Naive thymus-derived CD8-positive, alpha-beta T cell (primary cell): ENCODE measurements at places on chromosomes 5 and 9.

GRCh38 chr5:173514661-173515060, 101.8 kb downstream of the BOD1 start:
- no peak for DNase-seq

DNA sequence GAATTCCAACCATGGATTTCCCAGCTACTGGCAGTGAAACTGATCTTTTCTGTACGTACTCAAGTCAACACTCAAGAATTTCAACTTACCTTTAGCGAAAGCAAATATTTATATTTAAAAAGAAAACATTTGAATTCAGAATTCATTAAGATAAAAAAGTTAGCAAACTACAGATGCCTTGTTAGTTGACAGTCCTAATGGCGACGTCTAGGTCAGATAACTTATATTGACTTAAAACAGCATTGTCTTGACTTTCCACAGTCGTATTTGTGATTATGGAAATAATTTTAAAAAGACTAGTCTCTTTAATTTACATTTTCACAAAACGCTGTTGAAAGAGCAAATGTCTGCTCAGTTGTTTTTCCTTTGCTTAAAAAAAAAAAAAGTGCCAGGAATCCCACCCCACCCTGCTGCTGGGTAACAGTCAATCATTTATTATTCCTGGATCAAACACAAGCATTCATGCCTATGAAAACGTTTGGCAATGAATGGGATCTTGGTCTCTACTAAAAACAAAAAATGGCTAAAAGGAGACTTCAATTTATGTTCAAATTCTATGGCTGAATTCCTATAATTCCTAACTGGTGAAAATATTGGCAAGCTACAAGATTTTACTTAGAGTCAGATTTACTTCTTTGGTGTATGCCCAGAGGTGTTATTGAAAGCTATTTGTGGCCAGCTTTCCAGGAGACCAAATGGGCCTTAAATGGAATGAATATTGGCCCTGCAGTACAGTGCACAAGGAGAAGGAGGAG, 22.0 kb downstream of the OR2S2 start:
- DNase-seq: no peak

- peak; percentile 9 for DNase-seq
Measured at GRCh38 chr9:125748446-125749099, 1.4 kb downstream of the PBX3 start.

DNA sequence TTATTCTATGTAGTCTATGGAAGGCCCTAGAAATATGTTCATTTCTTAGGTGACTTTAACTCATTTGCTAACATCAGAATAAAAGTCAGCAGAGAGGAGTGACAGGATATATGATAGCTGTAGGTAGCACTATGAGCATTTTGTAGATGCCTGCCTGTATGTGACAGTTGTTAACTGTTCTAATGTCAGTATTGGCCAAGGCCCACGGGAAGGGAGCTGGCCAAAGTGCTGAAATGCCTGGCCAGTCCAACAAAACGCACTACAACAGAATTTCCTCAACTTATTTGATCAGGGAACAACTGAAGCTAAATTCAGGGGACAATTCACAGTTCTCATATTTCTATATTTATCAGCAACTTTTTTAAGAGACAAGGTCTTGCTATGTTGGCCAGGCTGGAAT, 20.8 kb downstream of the SV2C start:
- DNase-seq: no peak

DNA sequence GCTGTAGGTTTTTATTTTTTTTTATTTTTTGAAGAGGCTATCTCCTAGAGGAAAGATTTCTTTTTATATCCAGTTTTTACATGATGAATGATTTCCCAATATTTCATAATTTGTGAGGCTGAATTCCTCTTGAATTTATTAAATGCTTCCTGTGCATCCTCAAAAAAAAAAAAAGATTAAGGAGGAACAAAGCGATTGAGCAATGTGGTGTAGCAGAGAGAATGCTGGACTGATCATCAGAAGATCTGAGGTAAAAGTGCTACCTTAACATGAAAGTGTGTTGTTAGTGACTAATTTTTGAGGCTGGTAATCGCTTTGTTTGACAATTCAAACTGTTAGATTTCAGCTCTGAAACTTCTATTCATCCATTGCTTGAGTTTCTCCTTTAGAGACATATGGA, 125.1 kb downstream of the ESM1 start:
- no peak for DNase-seq

DNA sequence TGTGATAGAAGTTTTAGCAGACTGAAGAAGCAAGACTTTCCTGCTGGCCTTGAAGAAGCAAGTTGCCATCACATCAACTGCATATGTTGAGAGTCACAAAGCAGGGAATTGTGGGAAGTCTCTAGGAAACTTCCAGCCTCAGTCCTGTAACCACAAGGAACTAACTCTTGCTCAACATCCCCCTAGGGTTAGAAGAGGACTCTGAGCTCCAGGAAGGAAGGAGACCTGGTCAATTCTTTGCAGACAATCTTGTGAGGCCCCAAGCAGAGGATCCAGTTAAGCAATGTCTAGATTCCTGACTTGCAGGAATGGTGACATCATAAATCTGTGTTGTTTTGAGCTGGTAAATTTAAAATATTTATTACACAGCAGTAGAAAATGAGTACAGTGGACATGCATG, 18.6 kb upstream of the ZNF366 start:
- no peak for DNase-seq

DNA sequence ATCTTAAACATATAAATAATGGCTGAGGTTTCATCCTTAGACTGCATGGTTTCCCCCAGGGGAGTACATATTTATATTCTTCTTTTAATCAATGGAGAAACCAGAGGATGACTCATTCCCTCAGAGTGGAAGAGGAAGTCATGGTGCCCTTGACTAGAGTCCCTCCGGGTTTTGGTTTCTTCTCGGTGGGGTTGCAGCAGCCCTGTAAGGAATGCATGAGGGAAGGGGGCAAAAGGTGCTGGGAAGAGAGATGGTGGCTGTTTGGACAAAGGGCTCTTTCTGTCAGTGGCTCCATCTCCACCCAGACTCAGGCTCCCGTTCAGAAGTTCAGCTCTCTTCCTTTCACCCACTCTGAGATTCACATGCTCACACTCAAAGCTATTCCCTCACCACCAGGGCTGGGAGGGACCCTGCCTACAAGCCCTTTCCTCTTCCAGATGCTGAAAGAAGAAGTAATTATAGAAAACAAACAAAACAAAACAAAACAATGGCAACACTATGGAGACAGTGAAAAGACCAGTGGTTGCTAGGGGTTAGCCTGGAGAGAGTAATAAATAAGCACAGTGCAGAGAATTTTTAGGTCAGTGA, 129.8 kb upstream of the IL12B start:
- no peak for DNase-seq

DNA sequence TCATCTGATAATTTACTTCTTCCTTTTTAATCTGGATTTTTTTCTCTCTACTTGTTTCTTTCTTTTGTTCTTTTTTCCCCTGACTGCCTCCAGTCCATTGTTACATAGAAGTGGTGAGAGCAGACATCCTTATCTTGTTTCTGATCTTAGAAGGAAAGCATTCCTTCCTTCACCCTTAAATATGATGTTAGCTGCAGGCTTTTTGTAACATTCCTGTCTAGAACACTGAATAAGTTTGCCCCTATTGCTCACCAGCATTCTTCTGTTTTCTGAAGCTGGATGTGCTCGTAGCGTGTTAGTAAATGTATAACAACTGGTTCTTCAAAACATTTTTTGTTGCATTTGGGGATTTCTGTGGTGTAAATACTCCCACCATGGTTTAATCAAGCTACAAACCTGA, 136.7 kb upstream of the NFIL3 start:
- DNase-seq: no peak

GRCh38 chr5:170865622-170866021, 3.8 kb downstream of the RANBP17 start:
- DNase-seq: no peak

DNA sequence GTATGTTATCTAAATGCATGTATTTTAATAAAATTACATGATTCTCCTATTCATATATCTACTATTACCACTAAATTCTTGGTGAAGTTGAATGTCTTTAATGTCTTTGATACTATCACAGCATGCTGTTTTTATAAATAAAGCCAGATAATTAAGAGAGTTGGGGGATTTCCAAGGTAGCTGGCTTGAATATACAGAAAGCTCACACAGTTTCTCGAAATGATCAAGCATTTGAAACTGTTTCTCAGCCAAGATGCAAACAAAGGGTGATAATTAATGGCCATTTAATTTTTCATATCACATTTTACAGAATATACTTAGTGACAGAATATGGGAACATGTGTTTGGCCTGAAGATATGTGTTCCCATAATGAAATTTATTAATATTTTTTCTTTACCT, 145.6 kb upstream of the CDH12 start:
- DNase-seq: no peak

- no peak for DNase-seq
Measured at GRCh38 chr5:99076723-99077640, 148.2 kb upstream of the CHD1 start.

- DNase-seq: no peak
Measured at GRCh38 chr5:73434461-73434860, 14.1 kb downstream of the FOXD1 start.

DNA sequence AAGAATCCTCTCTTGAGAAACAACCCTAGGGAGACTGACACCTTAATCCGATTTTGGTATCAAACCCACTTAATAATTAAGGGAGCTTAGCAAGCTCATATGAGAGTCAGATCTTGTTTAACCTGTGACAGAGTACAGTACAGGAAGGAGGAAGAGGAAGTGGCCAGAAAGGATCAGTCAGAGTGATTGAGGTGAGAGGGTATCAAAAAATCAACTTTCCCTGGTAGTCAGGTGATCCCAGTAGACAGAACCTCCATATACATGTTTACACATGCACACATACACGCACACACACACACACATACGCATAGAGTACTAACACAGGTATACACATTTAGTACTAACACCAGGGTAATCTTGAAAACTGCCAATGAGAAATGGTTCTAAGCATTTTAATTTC, 56.8 kb downstream of the GLIS3 start:
- DNase-seq: no peak

DNA sequence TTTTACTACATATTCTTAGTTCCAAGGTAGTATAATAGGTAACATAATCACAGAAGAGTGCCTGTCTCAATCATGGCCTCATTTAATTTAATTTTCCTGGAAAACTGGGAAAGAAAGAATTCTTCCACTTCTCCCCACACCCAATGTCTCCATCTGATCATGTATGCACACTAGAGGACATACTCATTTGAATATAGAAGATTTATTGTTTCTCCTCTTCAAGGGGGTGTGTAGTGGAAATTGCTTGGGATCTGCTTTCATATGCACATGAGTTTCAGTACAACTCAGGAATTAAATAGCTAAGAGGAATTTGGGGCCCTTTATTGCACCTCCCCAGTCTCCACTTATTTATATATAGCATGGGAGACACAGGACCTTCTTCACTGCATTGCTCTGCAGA, 285.1 kb downstream of the SH3GL2 start:
- DNase-seq: no peak

DNA sequence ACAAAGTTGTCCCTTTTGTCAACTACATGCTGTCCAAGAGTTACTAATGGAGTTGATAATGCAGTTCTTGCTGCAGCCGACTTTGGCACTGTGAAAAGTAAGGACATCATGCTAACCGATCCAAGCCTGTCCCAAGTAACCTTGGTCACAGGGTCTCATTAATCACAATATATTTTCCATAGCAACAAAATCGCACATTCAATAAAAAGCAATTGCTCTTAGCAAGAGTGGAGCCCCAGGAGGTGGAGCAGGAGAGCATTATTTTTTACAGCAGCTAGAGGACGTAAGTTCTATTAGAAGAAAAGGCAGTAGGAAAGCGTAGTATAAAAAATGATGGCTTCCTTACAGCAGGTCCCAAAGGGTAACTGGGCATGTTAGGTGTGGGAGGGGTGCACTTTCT, 570.3 kb downstream of the EBF1 start:
- no peak for DNase-seq

DNA sequence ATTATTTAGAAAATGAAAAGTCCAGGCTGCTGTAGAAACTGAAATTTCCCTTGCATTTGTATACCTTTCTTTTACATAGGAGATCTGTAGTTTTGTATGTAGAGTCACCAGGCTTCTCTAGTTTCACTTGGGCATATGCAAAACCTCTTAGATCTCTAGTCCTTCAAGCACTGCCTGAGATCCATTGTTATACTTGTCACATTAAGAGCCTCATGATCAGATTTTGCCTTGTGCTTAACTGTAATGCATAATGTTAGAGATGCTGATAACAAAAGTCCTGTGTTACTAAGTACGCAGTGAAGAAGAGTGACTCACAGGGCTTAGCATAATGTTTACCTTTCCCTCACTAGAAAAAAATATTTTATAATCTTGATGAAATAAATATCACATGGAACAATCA, 250.2 kb downstream of the CYLC2 start:
- no peak for DNase-seq

- no peak for DNase-seq
Measured at GRCh38 chr5:68255305-68256120, 40.0 kb downstream of the PIK3R1 start.

DNA sequence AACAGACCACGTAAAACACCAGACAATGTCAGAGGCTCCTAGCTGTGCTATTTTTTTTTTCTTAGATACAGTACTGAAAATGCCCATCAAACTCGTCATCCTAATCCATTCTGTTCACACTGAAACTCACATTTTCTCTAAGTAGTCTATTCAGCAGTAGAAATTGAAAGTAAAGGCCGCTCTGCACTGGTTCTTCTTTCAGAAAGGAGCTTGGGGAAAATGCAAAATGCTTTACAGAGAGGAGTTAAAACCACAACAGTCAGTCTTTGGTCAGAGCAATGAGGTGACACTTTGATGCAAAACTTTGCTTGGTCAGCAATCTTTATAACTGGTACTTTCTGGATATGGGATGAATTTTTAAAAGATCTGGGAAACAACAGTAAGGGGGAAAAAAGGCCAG, 43.8 kb upstream of the SUSD1 start:
- no peak for DNase-seq

DNA sequence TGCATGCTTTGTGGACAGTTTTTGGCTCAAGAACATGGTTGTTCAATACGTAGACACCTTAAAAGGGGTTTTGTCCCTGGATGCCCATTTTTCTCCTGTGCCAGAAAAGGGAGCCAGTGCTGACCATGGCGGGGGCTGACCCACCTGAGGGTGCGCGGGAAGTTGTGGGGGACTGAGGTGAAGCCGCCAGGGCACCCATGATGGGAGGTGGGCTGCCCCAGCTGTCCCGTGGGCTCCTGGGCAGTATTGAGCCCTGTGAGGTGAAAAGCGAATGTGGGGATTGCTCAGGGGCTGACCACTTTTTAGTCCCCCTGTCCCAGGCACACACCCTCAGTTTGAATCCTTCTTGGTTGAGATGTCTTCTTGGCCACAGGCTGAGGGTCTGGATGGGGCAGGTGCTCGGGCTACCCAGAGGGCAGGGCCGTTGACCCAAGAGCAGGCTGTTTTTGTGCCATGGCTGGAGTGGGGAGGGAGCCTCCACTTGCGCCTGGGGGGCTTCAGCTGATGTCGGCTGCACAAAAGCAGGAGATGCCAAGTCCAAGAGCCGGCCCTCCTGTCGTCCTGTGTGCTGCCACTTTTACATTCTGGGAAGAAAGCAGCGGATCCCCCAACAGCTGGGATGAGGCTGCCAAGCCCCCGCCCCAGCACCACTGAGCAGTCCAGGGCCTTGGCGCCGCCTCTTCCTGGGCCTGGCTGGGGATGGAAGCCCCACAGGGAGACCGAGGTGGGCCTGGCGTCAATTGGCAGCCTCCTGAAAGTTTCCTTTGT, 120.1 kb downstream of the WNK2 start:
- DNase-seq: no peak
